ENCODE measurements at places on chromosomes 3 and 15.
A peak's percentile ranks its signal among the peaks of the same experiment; 100 is the strongest.

GRCh38 chr15:46014532-46014931 lies 379.7 kb downstream of the SQOR start:
- no peak for DNase-seq

DNA sequence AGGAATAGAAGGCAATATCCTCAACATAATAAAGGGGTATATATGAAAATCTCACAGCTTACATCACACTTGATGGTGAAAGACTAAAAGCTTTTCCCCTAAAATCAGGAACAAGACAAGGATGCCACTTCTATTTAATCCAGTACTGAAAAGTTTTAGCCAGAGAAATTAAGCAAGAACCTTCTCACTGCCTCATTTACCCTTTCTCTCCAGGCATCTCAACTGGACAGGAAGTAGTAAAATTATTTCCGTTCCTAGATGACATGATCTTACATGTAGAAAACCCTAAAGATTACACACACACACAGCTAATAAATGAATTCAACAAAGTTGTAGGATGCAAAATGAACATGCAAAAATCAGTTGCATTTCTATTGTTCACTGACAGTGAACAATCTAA lies 11.2 kb downstream of the SCAP start:
- no peak for DNase-seq

DNA sequence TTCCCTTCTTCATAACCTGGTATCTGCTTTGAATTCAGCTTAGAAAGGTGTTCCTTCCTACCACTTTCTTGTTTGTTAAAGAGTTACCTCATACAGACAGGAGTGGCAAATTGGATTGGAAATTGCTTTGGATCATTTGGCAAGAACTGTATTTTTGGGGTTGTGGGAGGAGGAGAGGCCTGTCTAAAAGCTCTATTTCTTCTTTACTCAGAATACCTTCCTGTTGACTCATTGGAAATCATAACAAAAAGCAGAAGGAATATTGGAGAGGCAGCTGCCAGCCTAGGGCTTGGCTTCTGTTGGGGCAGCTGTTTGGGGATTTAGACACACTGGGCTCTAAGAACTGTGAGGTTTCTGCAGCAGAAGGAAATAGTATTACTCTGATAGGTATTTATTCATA lies 14.2 kb downstream of the IQGAP1 start:
- DNase-seq = peak; percentile 93

DNA sequence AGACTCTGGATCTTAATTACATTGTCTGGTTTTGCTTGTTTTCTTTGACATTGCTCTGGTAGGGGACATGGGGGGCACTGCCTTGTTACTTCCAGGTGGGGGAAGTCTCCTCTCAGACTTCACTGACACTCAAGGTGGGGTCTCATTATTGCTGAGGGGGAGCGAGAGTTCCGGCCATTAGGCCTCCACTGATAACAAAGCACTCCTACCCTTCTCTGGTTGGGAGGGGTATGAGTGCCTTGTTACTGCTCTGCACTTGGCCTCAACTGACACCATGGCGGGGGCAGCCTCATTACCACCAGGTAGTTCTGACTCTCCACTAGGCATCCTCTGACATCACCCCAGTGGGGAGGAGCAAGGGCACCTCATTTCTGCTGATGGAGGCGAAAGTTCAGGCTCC lies 25.7 kb downstream of the SH3GL3 start:
- no peak for DNase-seq

DNA sequence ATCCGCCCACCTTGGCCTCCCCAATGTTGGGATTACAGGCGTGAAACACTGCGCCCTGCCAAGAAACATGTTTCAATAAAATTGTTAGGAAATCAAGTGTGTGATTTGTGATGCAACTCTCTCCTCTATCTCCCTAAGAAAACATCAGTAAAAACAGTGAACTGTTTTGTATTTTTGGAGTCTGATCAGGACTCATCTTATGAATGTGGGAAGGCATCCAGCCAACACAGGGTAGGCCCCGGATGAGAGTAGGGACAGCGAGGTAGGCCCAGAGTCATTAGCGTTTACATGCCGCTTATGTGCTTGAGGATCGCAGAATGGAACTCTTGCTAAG lies 884 bp upstream of the GLYCTK start:
- DNase-seq = no peak

DNA sequence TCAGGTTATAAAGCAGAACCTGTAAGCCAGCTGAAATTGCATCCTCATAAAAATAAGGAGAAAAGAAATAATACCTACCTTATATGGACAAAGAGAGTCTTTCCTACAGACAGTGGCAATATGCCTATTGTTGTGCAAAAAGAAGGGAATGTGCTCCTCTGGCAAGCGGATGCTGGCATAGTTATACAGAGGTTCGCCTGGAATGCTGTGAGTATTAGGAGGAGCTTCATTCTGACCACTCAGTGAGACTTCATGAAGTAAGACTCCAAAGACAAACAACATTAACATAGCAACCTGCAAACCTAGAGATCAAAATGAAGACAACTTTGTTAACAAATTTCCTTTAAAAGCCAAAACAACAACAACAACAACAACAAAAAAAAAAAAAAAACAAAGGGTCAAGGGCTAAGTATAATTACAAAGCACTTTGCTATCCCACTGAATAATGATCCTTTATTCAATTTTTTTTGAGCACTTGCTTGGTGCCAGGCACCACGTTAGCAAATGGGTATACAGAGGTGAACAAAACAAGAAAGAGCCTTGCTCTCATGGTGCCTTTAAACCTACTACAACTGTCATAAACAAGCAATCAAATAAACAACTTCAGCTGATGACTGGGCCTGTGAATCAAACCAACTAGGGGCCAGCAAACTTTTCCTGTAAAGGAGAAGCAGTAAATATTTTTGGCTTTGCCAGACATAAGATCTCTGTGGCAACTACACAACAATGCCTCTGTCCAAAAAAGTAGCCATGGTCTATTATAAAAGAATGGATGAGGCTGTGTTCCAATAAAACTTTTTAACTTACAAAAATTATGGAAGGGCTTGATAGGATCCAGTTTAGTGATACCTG lies 3.7 kb downstream of the EOGT start:
- peak; percentile 68 for DNase-seq

- DNase-seq = no peak
Measured at GRCh38 chr15:45662375-45662774, 27.5 kb downstream of the SQOR start.

DNA sequence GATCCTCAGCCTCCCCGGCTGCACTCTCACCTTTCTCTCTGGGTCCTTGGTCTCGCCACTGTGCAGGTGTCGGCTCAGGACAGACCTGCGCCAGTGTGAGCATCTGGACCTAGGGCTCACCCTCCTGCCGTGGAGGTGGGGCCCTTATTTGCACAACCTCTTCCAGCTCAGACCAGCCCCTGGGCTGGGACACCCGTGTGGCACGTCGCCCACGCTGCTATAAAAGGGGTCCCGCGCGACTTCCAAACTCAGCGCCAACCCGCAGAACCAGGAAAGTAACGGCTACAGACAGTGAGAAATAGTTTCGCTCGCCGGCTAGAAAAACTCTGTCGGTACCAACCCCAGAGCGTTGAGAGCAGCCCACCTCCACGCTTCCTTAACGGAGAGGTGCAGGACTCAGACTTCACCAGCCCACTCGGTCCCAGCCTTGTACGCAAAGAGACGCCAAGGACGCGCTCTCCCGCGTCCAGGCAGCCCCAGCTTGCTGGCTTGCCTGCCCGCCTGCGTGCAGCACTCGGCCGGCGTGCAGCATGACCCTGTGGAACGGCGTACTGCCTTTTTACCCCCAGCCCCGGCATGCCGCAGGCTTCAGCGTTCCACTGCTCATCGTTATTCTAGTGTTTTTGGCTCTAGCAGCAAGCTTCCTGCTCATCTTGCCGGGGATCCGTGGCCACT lies at the start of the genes DUOX2 and DUOXA2:
Gene DUOX2, minus strand, starts transcription at position 97 of the 675 bp plus-strand sequence. CDS start 761 bp downstream, outside the sequence.
Gene DUOXA2, plus strand, starts transcription at position 251 of the 675 bp plus-strand sequence. Its CDS starts 280 bp downstream, at position 531.
- no peak for DNase-seq
